ENCODE measurements at places on chromosomes 4 and X. TPM values are rescaled to one million over a fixed set of nuclear protein-coding genes. Genes with fewer than 3 reads are reported as not detected.

The SPANXA1 gene
- not detected for total RNA-seq

The NXF2 gene
- 0.24 TPM for total RNA-seq

The ZNF595 gene
- total RNA-seq, result 19.7 TPM

GRCh38 chr4:41644288-41644914 is 104.1 kb downstream of the PHOX2B start:
- peaks cover 2% of the 10 kb centered on the region for H3K4me1 ChIP-seq
- H3K4me3 ChIP-seq, result no peak overlapping the region
- no peak overlapping the region for H3K27ac ChIP-seq
- H3K36me3 ChIP-seq, result no peaks in the 10 kb centered on the region
- H3K27me3 ChIP-seq, result peaks cover 27% of the 10 kb centered on the region

DNA sequence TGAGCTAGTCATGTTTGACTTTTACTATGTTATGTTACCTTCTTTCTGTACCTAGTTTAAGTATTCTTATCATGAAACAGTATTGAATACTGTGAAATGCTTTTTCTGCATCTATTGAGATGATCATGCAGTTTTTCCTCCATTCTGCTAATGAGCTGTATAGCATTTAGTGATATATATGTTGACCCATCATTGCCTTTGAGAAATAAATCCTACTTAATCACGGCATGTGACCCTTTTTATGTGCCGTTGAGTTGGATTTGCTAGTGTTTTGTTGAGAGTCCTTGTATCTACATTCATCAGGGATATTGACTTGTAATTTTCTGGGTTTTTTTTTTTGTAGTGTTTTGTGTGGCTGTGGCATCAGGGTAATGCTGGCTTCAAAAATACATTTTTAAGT is 537.7 kb upstream of the AADAT start:
- DNase-seq, result no peak
- no peaks in the 10 kb centered on the region for H3K36me3 ChIP-seq
- no peaks in the 10 kb centered on the region for H3K4me1 ChIP-seq
- H3K27ac ChIP-seq, result no peak overlapping the region

- no peak overlapping the region for H3K4me3 ChIP-seq
- peak overlapping the region; percentile 63 for H3K27ac ChIP-seq
- no peaks in the 10 kb centered on the region for H3K27me3 ChIP-seq
- no peaks in the 10 kb centered on the region for H3K36me3 ChIP-seq
Observed at GRCh38 chr4:158826882-158827281, 58.1 kb downstream of the FNIP2 start.

DNA sequence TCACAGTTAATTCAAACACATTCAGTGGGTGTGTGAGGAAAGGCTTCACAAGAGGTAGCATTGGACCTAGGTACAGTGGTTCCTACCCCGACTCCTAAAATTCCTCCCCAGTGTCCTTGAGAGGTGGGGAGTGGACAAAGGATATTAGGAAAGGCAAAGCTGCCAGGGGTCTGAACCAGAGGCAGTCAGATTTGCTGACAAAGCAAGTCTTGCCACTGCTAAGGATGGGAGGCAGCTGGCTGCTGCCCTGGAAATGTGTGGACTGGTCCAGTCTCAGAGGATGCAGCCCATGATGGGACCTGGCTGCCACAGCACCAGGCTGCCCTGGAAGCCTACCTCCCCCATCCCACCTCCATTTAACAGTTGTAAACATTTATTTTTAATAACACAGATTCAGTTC is 4.1 kb upstream of the PHF8 start:
- H3K27me3 ChIP-seq, result no peaks in the 10 kb centered on the region
- DNase-seq, result peak; percentile 35
- H3K27ac ChIP-seq, result no peak overlapping the region

DNA sequence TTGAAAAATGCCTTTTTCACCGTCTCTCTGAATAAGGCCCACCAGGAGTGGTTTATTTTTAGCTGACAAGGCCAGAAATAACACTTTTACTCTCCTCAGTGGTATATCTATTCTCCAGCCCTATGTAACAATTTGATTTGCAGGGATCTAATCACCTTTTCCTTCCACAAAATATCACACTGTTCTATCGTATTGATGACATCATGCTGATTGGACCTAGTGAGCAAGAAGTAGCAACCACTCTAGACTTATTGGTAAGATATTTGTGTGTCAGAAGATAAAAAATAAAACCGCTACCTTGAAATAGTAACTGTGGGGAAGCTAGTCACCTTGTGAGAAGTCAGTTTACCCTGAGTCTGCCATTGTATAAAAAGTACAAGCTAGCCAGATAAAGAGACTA is 27.7 kb downstream of the AGTR2 start:
- H3K36me3 ChIP-seq, result no peaks in the 10 kb centered on the region
- no peak overlapping the region for H3K27ac ChIP-seq
- H3K27me3 ChIP-seq, result peaks cover 4% of the 10 kb centered on the region
- no peak overlapping the region for H3K4me3 ChIP-seq
- no peak for DNase-seq
- no peaks in the 10 kb centered on the region for H3K4me1 ChIP-seq

DNA sequence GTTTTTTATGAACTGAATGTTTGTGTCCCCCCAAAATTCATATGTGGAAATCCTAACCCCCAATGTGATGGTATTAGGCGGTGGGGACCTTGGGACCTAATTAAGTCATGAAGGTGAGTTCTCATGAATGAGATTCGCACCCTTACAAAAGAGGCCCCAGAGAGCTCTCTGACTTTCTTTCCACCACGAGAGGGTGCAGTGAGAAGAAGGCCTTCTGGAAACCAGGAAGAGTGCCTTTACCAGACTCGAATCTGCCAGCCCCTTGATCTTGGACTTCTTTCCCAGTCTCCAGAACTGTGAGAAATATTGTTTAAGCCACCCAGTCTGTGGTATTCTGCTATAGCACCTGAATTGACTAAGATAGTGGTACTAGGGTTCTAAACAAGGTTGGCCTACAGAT is 40.8 kb downstream of the STK26 start:
- no peak for DNase-seq
- H3K27ac ChIP-seq, result no peak overlapping the region
- H3K4me3 ChIP-seq, result no peak overlapping the region
- no peaks in the 10 kb centered on the region for H3K27me3 ChIP-seq

GRCh38 chr4:41305476-41305875 is 48.7 kb downstream of the UCHL1 start:
- H3K27ac ChIP-seq, result no peak overlapping the region
- no peak for DNase-seq
- no peaks in the 10 kb centered on the region for H3K36me3 ChIP-seq
- H3K4me3 ChIP-seq, result no peak overlapping the region

DNA sequence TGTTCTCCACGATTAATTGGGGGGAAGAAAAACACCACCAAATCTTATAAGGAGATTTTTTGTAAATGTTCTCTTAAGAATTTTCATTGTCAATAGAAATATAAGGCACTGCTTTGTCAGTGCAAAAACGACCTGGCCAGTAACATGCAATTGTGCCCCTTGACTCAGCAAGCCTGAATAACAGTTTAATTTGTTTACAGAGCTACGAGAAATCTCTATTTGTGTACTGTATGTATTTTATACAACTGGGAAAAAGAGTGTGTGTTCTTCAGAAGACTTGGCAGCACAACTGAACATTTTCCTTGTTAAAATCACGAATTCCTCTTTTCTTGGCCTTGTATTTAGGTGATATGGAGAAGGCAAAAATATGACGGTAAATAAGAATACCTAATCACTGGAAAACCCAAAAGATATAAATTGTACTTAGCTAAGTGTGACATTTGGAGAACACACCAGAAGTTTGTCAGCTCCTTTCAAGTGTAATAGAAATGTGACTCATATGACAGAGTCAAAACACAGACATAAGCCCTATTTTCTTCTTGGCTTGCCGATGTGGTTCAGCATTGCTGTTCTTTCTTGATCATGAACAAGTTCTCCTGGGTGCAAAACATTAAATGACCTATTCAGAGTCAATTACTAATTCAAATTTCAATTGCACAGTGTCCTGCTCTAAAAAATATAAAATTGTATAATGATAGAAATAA is 945.0 kb upstream of the INTU start:
- no peaks in the 10 kb centered on the region for H3K27me3 ChIP-seq
- H3K4me3 ChIP-seq, result no peak overlapping the region
- H3K36me3 ChIP-seq, result no peaks in the 10 kb centered on the region
- no peaks in the 10 kb centered on the region for H3K4me1 ChIP-seq

GRCh38 chrX:137482136-137482535 is 83.8 kb upstream of the ZIC3 start:
- no peak overlapping the region for H3K27ac ChIP-seq
- no peaks in the 10 kb centered on the region for H3K4me1 ChIP-seq
- H3K36me3 ChIP-seq, result no peaks in the 10 kb centered on the region

DNA sequence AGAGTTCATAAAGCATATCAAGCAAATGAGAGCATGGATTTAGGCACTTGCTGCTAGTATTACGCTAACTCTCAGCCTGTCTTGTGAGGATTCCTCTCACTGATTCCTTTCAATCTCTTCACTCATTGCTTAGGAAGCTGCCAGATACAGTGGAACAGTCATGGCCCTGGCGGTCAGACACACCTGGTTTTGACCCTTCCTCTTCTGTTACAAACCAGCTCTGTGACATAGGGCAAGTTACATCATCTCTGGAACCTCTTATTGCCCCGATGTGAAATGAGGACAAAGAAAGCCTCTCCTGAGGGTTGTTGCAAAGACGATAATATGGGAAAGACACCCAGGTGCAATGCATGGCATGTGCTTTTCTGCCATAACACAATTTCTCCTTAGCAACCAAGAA is 12.2 kb downstream of the FRAS1 start:
- no peaks in the 10 kb centered on the region for H3K4me1 ChIP-seq
- H3K4me3 ChIP-seq, result no peak overlapping the region
- no peak for DNase-seq
- no peak overlapping the region for H3K27ac ChIP-seq
- H3K27me3 ChIP-seq, result no peaks in the 10 kb centered on the region

- H3K27me3 ChIP-seq, result no peaks in the 10 kb centered on the region
- no peak overlapping the region for H3K27ac ChIP-seq
- no peaks in the 10 kb centered on the region for H3K36me3 ChIP-seq
- no peak for DNase-seq
- peaks cover 57% of the 10 kb centered on the region for H3K4me1 ChIP-seq
Observed at GRCh38 chr4:76982638-76983584, 33.4 kb downstream of the SEPTIN11 start.

- DNase-seq, result no peak
- no peaks in the 10 kb centered on the region for H3K27me3 ChIP-seq
- H3K36me3 ChIP-seq, result no peaks in the 10 kb centered on the region
Observed at GRCh38 chr4:112848911-112849310, 200.5 kb upstream of the ANK2 start.

GRCh38 chrX:72297953-72298730 is 7.6 kb downstream of the CITED1 start:
- no peak for DNase-seq
- peaks cover 36% of the 10 kb centered on the region for H3K27me3 ChIP-seq
- no peak overlapping the region for H3K4me3 ChIP-seq
- no peaks in the 10 kb centered on the region for H3K36me3 ChIP-seq
- H3K4me1 ChIP-seq, result no peaks in the 10 kb centered on the region

- no peak overlapping the region for H3K27ac ChIP-seq
- H3K36me3 ChIP-seq, result no peaks in the 10 kb centered on the region
- no peaks in the 10 kb centered on the region for H3K27me3 ChIP-seq
- H3K4me3 ChIP-seq, result no peak overlapping the region
- DNase-seq, result no peak
- no peaks in the 10 kb centered on the region for H3K4me1 ChIP-seq
Observed at GRCh38 chrX:6681521-6682145, 146.7 kb upstream of the VCX3A start.

DNA sequence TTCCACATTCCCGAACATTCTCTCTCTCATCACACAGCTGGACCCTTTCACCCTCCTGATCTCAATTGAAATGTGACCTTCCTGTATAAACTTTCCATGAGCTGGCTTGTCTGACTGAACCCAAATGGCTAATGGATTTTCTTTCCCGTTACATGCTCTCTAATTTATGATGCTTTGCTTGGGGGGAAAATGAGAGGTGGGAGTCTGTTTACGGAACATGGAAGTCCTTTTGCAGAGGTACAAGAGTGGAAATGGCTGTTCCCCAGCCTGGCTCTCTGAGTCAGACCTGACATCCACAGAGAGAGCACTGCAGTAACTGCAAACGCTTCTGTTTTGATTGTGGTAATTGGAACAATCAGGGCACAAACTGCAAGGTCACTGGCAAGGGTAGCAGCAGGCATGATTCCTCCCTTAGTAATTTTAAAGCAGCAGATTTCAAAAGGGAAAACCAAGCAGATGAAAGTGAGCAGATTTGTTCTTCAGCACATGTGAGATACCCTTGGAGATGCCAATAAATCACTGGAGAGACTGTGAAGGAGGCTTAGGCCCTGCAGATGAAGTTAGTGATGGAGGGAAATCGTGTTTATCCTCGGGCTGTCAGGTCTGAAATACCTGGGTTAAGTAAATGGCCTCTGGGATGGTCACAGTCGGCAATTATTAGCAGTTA is 83.9 kb downstream of the SNCA start:
- no peak overlapping the region for H3K4me3 ChIP-seq
- no peak overlapping the region for H3K27ac ChIP-seq
- no peaks in the 10 kb centered on the region for H3K4me1 ChIP-seq
- H3K27me3 ChIP-seq, result no peaks in the 10 kb centered on the region

DNA sequence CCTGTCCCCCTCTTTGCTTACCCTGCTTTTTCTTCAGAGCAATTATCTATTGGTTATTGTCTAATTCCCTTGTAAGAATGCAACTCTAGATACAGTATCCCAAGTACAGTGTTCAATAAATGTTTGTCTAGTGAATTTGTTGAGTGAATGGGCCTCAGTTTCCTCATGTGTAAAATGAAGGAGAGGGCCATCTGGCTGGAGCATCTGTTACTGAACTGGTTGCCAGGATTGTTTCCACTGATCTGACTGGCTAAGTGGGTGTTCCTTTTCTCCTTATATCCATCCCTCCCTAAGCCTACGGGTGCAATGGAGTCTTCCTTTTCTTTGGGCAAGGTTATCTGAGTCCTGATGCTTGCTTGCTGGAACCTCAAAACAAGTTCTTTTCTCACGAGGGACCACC is 185.2 kb upstream of the RPS6KA3 start:
- no peaks in the 10 kb centered on the region for H3K4me1 ChIP-seq
- no peak for DNase-seq
- no peak overlapping the region for H3K4me3 ChIP-seq
- H3K27ac ChIP-seq, result no peak overlapping the region

- H3K27me3 ChIP-seq, result no peaks in the 10 kb centered on the region
- H3K4me3 ChIP-seq, result no peak overlapping the region
- DNase-seq, result no peak
- peaks cover 5% of the 10 kb centered on the region for H3K4me1 ChIP-seq
Observed at GRCh38 chr4:54016504-54016903, 47.9 kb downstream of the CHIC2 start.

- H3K4me1 ChIP-seq, result no peaks in the 10 kb centered on the region
- no peak for DNase-seq
- H3K27ac ChIP-seq, result no peak overlapping the region
- H3K27me3 ChIP-seq, result no peaks in the 10 kb centered on the region
- H3K36me3 ChIP-seq, result no peaks in the 10 kb centered on the region
Observed at GRCh38 chrX:39869846-39870601, 227.7 kb downstream of the BCOR start.
